ENCODE measurements at places on chromosomes 4 and X. TPM values are rescaled to one million over a fixed set of nuclear protein-coding genes. Genes with fewer than 3 reads are reported as not detected.

The ZXDA gene
- total RNA-seq, result 4.7 TPM

GRCh38 chrX:11954176-11954575 lies 184.1 kb upstream of the FRMPD4 start:
- no peak for DNase-seq

DNA sequence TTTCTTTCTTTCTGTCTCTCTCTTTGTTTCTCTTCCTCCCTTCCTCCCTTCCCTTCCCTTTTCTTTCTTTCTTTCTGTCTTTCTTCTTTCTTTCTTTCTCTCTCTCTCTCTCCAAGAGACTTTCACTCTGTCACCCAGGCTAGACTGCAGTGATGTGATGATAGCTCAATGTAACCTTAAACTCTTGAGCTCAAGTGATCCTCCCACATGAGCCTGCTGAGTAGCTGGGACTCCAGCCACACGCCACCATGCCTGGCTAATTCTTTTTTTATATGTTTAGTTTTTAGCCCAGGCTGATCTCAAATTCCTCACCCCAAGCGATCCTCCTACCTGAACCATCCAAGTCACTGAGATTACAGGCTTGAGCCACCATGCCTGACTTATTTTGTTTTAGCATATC lies 64.3 kb upstream of the EMCN start:
- no peak for DNase-seq

The PNMA3 gene
- 1.7 TPM for total RNA-seq

The SULT1B1 gene
- total RNA-seq, result not detected

The DTHD1 gene
- not detected for total RNA-seq

GRCh38 chr4:20352163-20352431 lies 100.4 kb downstream of the SLIT2 start:
- no peak for DNase-seq

The ITGB1BP2 gene
- 1.1 TPM for total RNA-seq

DNA sequence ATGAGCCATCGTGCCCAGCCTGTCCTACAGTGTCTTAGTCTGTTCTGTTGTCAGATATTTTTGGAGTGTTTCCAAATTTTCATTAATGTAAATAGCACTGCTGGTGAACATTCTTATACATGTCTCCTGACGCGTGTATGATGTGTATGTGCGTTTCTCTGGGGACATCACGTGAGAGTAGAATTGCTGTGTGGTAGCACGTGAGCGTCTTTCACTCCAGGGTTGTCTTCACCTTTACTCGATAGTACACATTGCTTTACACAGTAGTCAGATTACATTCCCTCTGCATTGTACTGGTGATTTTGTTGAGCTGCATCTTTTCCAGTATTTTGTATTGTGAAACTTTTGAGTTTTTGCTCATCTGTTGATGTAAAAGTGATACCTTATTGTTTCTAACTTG lies 60.0 kb downstream of the ARHGAP10 start:
- DNase-seq, result no peak

DNA sequence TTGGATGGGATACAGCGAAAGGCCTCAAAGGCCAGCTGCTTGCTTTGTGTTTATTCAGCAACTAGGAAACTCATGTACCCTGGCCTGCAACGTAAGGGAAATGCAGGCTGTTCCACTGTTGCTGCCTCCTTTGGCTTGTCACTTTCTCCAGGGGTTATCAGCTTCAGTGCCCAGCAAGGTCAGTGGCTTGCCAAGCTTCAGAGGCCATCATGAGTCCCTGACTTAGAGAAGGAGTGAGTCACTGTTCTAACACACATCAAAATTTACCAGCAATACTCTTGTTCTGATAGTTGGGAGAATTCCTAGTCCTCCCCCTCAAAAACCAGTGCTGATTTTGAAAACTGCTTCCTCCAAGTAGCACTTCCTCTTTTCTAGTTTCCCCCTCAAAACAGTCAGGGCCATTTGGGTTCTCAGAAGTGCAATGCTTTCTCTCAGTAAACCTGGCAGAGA lies 250.8 kb downstream of the ARHGAP24 start:
- DNase-seq, result no peak

- DNase-seq, result no peak
Measured at GRCh38 chrX:153564047-153564606, 34.8 kb downstream of the CCNQ start.

DNA sequence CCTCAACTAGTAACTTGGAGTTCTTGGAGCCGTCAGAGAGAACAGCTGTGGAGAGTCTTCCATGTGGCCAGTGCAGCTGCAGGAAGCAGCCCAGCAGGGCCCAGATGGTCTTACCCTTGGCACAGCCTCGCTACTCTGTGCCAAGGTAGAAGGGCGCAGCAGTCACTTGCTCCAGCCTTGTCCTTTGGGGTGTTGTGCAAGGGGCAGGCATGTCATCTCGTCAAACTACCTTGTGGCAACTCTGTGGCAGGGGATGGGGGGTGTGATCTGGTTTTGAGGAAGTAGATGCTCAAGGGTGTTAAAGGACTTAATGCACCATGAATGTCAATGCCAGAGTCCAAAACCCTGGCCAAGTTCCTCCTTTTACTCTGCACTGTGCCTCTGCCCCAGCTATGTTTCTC lies 34.2 kb upstream of the TBC1D14 start:
- no peak for DNase-seq

DNA sequence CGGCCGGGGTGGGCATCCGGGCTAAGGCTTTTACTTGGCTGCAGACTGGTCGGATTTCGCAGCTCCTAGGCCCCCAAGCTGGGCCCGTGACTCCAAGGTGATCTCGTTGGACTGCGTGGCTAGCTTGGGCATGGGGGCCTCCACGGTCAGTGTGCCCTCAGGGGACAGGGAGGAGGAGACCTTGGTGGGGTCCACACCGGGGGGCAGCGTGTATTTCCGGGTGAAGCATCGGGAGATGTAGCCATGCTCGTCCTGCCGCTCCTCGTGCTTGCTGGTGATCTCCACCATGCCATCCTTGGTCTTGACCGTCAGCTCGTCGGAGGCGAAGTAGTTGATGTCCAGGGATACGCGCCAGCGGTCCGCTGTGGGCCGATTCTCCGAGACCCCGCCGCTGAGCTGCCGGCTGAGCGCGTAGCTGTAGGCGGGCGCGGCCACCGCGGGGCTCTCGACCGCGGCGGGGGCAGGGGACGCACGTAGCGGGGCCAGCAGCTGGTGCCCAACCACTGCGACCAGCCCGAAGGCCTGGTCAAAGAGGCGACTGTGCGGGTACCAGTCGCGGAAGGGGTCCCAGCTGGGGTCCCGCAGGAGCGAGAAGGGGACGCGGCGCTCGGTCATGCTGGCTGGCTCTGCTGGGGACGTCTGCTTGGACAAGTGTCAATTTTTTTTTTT lies 881 bp upstream of the CACNA1F start:
- no peak for DNase-seq

GRCh38 chrX:148542481-148543255 lies 42.3 kb downstream of the AFF2 start:
- no peak for DNase-seq

The NAP1L2 gene
- total RNA-seq, result 0.55 TPM

GRCh38 chrX:153539171-153539978 lies 21.9 kb downstream of the ATP2B3 start:
- DNase-seq, result no peak

DNA sequence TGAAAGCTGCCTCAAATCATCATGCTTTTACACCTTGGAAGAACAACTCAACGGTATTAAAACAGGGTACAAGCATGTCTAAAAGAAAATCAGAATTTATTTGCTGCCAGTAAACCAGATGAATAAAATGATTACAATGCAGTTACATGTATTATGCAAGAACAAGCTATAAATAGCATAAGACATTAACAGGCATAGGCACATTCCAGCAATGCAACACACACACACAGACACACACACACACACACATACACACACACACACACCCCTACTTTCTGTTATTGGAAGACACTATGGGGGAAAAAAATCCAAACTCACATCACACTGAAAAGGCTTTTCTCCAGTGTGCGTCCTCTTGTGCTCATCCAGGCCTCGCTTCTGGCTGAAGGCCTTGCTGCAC lies 212.5 kb downstream of the PRDM5 start:
- no peak for DNase-seq

DNA sequence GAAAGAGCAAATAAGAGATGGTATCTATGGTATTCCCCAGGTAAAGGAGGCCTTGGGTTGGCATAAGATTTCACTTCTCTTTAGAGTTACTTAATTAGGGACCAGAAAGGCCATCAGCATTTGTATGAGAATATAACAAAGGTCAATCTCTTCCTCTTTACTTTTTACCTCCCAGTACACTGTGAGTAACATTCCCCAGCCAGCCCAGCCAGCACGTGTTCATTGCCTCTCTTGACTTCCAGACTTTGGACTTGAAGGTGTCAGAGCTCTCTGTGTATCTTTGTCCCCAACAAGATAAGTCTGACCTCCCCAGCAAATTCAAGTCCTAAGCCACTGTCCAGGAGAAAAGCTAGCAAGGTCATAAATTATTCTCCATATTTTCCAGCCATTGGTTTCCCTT lies 110.5 kb downstream of the AR start:
- no peak for DNase-seq

Data from kidney epithelial cell (primary cell).